ENCODE measurements at places on chromosomes 2 and 18. TPM values are rescaled to one million over a fixed set of nuclear protein-coding genes. Genes with fewer than 3 reads are reported as not detected.

The TUBB8B gene
- not detected for total RNA-seq

The STPG4 gene
- 0.33 TPM for total RNA-seq

The CIDEA gene
- total RNA-seq: 8.2 TPM

The ANKRD30B gene
- not detected for total RNA-seq

The FABP1 gene
- not detected for total RNA-seq

The LIPT1 gene
- 4.7 TPM for total RNA-seq

The CDK15 gene
- total RNA-seq: not detected

The MAP2 gene
- total RNA-seq: 29.4 TPM

The CIB4 gene
- not detected for total RNA-seq

The MORN2 gene
- total RNA-seq: 8.1 TPM

The TUBA4B gene
- total RNA-seq: not detected

The TMEM247 gene
- total RNA-seq: not detected

The TEX44 gene
- not detected for total RNA-seq

The TOGARAM2 gene
- total RNA-seq: not detected

The NR4A2 gene
- total RNA-seq: 0.54 TPM

The PTRHD1 gene
- 61.0 TPM for total RNA-seq

Measured in mammary microvascular endothelial cell (primary cell).